ENCODE measurements at places on chromosomes 6 and 20.
A peak's percentile ranks its signal among the peaks of the same experiment; 100 is the strongest.

DNA sequence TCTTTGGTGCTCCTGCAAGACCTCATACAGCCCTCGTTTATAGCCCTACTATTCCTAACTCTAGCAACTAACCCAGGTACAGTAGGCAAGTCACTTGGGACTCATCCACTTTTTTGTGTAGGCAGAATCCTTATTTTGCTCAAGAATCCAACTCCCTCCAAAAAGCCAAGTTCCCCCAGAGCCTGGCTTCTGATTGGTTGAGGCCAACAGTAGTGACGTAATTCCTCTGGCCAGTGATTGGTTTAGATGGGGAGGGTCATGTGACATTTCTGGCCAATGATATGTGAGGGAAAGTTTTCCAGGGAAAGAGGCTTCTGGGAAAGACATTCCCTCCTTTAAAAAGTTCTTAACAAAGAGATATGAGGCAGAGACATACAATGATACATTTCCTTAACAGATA lies 32.1 kb downstream of the KIAA1755 start:
- no peak for DNase-seq

DNA sequence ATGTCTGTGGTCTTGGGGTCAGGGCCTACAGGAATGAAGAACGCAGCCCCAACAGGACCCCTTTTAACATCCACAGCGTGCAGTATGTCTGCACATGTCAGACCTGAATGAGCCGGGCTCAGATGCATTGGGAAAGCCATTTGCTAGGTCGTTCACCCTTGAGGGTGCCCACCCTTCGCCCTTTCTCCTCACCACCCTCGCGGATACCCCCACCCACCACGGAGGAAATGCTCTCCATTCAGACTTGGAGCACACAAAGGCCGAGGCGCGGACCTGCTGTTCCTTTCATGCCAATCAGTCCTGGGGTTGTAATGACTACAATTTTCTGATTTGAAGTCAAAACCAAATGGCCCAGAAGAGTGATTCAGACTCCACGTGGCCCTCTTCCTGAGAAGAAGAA lies 62.7 kb downstream of the EDN3 start:
- no peak for DNase-seq

GRCh38 chr6:5746053-5746758 lies 260.5 kb downstream of the NRN1 start:
- no peak for DNase-seq

DNA sequence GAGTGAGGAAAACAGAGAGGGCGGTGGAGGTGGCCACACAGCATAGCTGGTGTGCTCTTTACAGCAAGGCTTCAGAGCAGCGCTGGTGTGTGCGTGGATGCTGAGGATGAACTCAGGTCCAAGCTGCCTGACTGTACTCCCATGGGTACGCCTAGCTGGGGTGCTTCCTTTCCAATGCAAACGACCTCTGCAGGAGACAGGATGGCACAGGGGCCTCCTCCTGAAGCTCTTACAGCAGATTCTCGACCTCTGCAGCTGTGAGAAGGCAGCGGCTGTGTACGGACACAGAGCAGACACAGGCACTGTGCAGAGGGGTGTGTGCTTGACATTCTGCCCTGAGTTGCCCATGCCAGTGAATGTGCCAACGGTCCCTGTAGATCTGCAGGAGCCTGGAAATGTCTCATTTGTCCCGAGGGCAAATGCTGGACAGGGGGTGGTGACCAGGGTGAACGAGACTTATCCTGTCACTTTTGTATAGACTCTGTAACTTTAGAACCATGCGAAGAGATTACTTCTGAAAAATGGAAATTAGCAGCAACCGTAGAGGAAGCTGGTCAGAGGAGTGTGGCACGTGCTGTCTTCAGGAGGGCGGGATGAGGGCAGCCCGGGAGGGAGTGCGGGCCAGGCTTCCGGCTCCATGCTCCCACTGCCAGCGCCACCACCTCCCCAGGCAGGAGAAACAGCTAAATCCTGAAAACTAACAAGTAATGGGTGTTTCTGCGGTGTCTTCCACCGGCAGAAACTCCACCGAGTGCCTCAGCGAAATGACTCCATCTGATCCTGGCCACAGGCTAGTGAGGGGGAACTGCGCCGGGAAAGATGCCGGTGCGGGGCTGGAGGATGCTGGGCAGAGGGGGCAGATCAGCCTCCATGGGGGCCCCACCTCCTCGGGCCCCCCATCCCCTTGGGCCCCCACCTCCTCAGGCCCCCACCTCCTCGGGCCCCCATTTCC lies 120.9 kb upstream of the RPS6KA2 start:
- DNase-seq: no peak

DNA sequence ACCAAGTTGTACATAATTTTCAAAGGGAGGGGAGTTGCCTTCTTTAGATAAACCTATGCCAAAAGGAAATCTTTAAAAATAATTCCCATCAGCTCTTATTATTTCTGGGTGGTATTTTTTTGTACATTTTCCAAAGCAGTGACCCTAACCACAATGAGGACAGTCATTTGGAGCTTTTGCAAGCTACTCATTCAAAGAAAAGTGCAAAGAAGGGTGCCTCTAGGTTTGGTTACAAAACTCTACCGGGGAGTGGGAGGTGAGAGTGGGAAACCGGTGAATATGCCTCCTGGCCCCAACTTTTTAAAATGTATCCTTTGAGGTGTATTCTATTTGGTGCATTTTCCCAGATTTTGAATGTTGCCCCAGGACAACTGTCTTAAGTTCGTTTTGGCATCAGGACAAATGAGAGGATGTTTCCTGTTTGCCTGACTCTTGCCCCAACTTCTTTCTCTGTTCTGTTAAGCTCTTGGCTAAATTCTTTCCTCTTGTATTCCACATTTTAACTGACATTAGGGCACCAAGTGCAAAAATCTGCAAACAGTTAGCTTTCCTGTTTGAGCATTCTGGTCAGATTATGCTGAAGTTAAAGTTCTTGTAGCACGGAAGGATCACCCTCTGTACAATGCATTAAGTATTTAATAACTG lies 78.9 kb downstream of the SLX4IP start:
- no peak for DNase-seq

DNA sequence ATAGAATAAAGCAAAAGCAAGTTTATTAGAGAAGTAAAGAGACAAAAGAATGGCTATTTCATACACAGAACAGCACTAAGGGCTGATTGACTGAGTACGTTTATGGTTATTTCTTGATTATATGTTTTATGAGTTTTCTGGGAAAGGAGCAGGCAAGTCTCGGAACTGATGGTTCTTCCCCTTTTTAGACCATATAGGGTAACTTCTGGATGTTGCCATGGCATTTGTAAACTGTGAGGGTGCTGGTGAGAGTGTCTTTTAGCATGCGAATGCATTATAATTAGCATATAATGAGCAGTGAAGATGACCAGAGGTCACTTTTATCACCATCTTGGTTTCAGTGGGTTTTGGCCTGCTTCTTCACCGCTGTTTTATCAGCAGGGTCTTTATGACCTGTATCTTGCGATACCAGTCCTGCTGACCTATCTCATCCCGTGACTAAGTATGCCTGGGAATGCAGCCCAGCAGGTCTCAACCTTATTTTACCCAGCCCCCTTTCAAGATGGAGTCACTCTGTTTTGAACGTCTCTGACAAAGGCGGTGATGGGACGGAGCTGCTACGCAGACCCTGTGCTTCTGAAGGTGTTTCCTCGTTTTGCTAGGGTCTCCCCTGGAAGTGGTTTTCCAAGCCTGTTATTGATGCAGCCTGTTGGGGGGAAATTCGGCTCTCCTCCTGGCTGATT lies 45.4 kb upstream of the BMP6 start:
- peak; percentile 14 for DNase-seq

DNA sequence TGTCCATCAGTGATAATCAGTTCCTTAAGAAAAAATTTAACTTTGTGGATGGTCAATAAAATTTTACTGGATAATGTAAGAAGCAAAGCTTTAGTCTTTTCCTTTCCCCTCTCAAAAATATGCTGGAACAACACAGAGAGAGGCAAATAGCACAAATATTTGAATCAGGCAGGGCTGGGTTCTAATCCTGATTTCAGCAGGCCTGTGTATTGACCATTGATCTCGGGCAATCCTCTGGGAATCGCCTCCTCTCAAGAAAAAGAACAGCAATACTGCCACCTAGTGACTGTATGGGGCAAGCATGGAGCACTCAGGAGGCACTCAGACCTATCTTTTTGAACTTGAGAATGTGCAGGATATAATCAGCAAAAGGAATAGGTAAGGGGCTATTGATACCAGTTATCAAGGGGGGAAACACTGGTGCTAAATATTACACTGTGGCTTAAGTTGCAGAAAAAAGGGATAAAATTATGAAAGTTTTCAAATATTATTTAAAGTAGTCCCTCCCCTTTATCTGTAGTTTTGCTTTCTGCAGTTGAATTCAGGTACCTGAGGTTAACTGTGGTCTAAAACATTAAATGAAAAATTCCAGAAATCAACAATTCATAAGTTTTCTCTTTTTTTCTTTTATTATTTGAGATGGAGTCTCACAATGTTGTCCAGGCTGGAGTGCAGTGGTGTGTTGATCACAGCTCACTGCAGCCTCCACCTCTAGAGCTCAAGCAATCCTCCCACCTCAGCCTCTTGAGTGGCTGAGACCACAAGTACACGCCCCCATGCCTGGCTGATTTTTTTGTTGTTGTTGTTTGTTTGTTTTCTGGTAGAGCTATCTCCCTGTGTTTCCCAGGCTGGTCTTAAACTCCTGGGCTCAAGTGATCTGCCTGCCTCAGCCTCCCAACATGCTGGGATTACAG lies 91.8 kb upstream of the NHSL1 start:
- peak; percentile 38 for DNase-seq

DNA sequence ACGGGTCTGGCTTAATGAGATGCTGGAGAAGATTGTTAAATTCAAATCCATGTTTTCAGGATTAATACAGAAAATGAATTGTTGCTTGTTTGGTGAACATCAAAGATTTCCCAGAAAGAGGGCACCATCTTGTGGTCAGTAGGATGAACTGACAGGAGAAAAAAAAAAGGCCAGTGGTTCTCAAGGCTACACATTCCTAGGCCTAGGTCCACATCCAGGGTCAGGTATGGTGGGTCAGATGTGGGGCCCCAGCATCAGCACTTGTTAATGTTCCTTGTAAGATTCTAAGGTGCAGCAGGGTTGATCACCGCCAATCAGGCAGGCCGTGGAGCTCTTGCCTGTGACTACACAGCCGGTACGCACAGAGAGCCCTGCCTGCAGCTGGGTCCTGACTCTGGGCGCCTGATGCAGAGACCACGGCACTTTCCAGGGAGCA lies 34.0 kb upstream of the FOXO3 start:
- DNase-seq: peak; percentile 47

GRCh38 chr6:136843210-136843609 lies 20.8 kb downstream of the PEX7 start:
- DNase-seq: no peak

- peak; percentile 62 for DNase-seq
Observed at GRCh38 chr20:53943522-53944291, 126.7 kb downstream of the BCAS1 start.

DNA sequence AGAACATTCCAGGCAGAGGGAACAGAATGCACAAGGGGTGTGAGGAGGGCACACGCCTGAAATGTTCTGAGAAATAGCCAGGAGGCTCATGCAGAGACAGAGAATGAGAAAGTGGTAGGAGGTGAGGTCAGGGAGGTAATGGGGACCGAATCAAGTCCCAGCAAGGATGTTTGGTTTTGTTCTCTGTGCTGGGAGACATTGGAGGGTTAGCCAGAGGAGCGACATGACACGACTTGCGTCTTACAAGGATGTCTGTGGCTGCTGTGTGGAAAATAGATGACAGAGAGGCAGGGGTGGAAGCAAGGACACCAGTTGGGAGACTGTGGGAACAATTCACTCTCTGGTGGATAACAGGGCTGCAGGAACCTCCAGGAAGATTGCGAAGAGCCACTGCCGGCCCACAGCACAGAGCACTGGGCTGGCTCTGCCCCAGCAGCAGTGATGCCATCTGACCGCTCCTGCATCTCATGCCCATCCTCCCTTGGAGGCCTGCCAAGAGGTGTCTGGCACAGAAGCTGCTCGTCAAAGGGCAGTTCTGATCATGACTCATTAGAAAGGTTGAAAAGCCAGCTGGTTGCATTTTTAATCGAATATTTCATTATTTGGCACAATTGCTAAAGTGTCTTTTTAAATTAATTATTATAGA lies 57.7 kb upstream of the CD83 start:
- no peak for DNase-seq

DNA sequence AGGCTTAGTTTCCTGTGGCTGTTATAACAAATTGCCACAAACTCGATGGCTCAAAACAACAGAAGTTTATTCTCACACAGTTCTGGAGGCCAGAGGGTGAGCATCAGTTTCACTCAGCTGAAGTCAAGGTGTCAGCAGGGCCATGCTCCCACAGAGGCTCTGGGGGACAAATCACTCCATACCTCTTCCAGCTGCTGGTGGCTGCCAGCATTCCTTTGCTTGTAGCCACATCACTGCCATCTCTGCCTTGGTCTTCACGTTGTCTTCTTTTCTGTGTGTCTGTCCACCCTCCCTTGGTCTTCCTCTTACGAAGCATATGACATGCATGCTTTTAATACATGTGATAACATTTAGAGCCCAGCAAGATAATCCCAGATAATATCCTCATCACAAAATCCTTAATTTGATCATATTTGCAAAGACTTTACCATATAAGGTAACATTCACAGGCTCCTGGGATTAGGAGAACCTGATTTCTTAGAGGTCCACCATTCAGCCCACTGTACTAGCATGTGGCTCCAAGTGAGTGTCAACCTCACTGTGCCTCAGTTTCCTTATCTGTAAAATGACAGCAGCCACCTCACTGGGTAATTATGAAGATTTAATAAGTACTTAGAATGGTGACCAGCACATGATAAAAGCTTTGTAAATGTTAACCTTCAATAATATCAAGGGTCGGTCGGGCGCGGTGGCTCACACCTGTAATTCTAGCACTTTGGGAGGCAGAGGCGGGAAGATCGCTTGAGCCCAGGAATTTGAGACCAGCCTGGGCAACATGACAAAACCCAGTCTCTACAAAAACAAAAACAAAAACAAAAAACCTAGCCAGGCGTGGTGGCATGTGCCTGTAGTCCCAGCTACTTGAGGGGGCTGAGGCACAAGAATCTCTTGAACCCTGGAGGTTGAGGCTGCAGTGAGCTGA lies 14.7 kb upstream of the PTGIS start:
- no peak for DNase-seq

DNA sequence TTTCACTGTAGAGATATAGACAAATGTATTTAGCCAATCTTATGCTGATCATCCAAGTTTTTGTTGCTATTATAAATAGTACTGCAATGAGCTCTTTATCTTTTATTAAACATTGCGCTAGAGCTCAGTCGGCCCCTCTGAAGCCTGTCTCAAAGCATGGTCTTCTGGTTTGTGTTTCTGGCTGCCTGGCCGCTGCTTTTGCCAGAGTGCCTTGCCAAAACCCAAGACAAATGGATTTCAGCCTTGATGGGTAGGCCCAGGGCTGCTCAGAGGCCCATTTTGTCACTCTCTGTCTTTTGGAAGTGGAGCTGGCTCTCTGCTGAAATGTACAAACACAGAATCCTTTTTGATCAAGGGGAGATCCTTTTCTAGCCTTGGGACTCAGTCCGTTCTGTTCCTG lies 102.9 kb upstream of the KCNG1 start:
- no peak for DNase-seq

Data from erythroblast (primary cell).